Right cardiac atrium (tissue), 5 donors: ENCODE measurements at places on chromosomes 11 and 22. TPM values are rescaled to one million over a fixed set of nuclear protein-coding genes. Genes with fewer than 3 reads are reported as not detected.

- no peak for DNase-seq
Observed at GRCh38 chr11:115873813-115874212, 369.6 kb upstream of the CADM1 start.

- DNase-seq = no peak
Observed at GRCh38 chr11:87529486-87529885, 491.8 kb downstream of the TMEM135 start.

DNA sequence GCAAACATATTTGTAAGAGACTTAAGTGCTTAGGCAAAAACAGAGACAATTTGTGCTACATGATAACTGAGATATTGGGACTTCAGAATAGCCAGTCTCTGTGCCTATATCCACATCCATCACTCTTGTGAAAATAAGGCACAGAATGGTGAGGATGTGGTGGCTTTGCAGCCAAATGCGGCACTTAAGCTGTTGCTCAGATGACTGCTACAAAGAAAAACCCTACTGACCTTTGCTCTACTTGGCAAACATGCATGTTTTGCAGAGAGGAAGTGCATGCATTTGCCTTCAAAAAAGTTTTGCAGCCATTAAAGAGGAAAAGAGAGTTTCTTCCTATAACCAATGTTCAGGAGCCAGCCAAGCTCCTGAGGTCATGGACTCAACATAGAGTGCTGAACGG lies 675.0 kb upstream of the KIRREL3 start:
- DNase-seq = no peak

- DNase-seq = no peak
Observed at GRCh38 chr11:79050786-79051185, 390.0 kb downstream of the TENM4 start.

- no peak for DNase-seq
Observed at GRCh38 chr11:9203691-9204311, 61.3 kb downstream of the DENND5A start.

CFAP300 gene
- 1.1 TPM for polyA plus RNA-seq

KREMEN1 gene
- 37.2 TPM for polyA plus RNA-seq
